ENCODE measurements at places on chromosomes 12 and 14. TPM values are rescaled to one million over a fixed set of nuclear protein-coding genes. Genes with fewer than 3 reads are reported as not detected.

Gene NTN4
- total RNA-seq, result 516 TPM

Gene ART4
- 91.9 TPM for total RNA-seq

Gene PDE3A
- 0.51 TPM for total RNA-seq

Gene SPX
- not detected for total RNA-seq

Gene CD69
- total RNA-seq, result 0.39 TPM

Gene LRP1
- 0.76 TPM for total RNA-seq

Gene MTA1
- 31.7 TPM for total RNA-seq

Gene KRT79
- total RNA-seq, result not detected

Gene LRRC43
- total RNA-seq, result 1.5 TPM

Gene FLVCR2
- total RNA-seq, result 1.8 TPM

Gene TROAP
- 9.6 TPM for total RNA-seq

Gene SPTB
- under 0.01 TPM for total RNA-seq

Gene CKB
- 3.0 TPM for total RNA-seq

Gene CDCA3
- 11.8 TPM for total RNA-seq

Gene C14orf180
- total RNA-seq, result not detected

Gene SIX6
- total RNA-seq, result not detected

Gene CFAP73
- total RNA-seq, result not detected

Gene TUBA1C
- total RNA-seq, result 174 TPM

Gene C12orf56
- total RNA-seq, result not detected

Gene DNAAF2
- 7.2 TPM for total RNA-seq

Gene CLEC4C
- total RNA-seq, result not detected

Gene CLEC2A
- total RNA-seq, result not detected

Gene NPAS3
- 0.13 TPM for total RNA-seq

Gene SERPINA9
- not detected for total RNA-seq

Gene GZMB
- total RNA-seq, result not detected

Gene BICDL1
- not detected for total RNA-seq

Gene HDAC7
- 28.8 TPM for total RNA-seq
